ENCODE measurements at places on chromosomes 12 and 14. TPM values are rescaled to one million over a fixed set of nuclear protein-coding genes. Genes with fewer than 3 reads are reported as not detected.

The HAL gene
- total RNA-seq: 0.06 TPM

The OR6C2 gene
- not detected for total RNA-seq

The ARHGEF25 gene
- total RNA-seq: 6.8 TPM

The EPS8 gene
- 39.1 TPM for total RNA-seq

The TMEM229B gene
- 0.17 TPM for total RNA-seq

The BEGAIN gene
- total RNA-seq: 11.0 TPM

The TMEM179 gene
- total RNA-seq: 0.38 TPM

The NFE2 gene
- 0.24 TPM for total RNA-seq

The AMN1 gene
- total RNA-seq: 12.2 TPM

The ALG10B gene
- total RNA-seq: 5.1 TPM

The OTOGL gene
- total RNA-seq: not detected

The MUCL1 gene
- total RNA-seq: not detected

The SDR9C7 gene
- not detected for total RNA-seq

The SMAGP gene
- 23.2 TPM for total RNA-seq

The APOF gene
- total RNA-seq: not detected

The POLR3B gene
- total RNA-seq: 5.4 TPM

The OR4K2 gene
- not detected for total RNA-seq

The CHPT1 gene
- 62.4 TPM for total RNA-seq

The PTPRB gene
- 1.1 TPM for total RNA-seq

The DACT1 gene
- total RNA-seq: 0.81 TPM

The RFC5 gene
- total RNA-seq: 41.5 TPM

The SLCO1B1 gene
- 0.26 TPM for total RNA-seq

The TPH2 gene
- total RNA-seq: not detected

The HOXC9 gene
- 10.6 TPM for total RNA-seq

The IQSEC3 gene
- total RNA-seq: not detected

The CLEC6A gene
- not detected for total RNA-seq

The CLEC2D gene
- total RNA-seq: 0.83 TPM

The USP44 gene
- 0.23 TPM for total RNA-seq

The TMEM116 gene
- total RNA-seq: 7.4 TPM

The RPGRIP1 gene
- 0.37 TPM for total RNA-seq

The GPD1 gene
- 0.19 TPM for total RNA-seq

The HOXC6 gene
- total RNA-seq: 4.6 TPM

The ADAM20 gene
- total RNA-seq: not detected

The TBC1D30 gene
- total RNA-seq: 1.8 TPM

The PLEKHA5 gene
- 9.9 TPM for total RNA-seq

Measured in A549 treated with CpdA at 1 μM for 4 hours (cell line).